ENCODE measurements at places on chromosomes 4 and X. TPM values are rescaled to one million over a fixed set of nuclear protein-coding genes. Genes with fewer than 3 reads are reported as not detected.

STK26 gene
- 42.7 TPM for total RNA-seq

SUV39H1 gene
- total RNA-seq, result 21.2 TPM

OCRL gene
- total RNA-seq, result 3.0 TPM

DNA sequence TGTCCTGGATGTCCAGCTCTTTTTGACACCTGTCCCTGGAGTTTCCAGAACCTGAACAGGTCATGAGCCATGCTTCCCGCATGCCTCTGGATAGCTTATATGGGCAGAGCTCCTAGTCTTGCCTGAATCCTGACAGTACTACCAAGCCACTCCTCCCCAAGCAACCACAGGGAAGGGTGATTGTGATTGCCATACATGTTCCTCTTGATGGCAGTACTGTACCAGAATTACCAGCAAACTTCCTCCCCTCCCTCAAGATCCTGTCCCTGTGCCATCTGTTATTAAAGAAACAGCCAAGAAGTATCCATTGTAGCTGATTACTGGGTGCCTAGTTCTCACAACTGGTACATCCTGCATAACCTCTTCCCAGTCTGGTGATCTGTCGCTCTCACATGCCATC, 264.3 kb upstream of the AGTR2 start:
- no peak for DNase-seq

DNA sequence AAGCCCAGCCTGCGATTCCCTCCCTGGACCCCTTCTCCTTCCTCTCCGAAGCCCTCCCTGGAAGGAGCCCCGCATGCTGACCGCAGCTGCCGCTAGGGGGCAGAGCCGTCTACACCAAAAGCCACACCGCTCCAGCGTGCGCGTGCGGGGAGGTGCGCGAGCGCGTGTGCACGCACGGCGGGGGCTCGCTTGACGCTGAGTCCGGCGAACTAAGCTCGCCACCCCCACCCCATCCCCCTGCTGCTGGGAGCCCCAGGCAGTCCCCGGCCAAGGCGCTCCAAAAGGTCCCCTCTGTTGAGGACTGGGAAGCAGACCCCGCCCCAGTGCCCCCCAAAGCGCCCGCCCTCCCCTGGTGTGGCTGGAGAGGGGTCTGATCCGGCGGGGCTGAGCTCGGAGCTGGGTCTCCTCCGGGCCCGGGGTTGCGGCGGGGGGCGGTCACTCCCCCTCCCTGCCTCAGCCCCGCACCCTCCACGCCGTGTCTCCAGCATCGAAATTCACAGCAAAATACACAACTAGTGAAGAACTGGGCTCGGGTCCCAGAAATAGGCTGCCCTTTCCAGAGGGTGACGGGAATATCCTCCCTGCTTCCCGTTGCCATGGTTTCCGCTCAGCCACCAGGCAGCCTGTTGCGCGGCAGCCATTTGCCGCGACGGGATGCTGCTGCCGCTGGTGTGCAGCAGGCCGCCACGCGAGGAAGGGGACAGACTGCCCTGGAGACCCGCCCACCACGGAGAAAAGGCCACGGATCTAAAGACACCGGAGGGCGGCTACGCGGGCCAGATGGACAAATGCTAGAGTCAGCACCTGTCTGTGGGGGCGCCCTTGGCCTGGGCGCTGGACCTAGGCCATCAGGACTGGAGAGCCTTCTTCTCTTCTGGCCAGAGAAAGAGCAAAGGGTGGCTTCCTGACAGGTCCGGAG, 11.2 kb upstream of the CCNQ start:
- DNase-seq, result peak; percentile 75

DNA sequence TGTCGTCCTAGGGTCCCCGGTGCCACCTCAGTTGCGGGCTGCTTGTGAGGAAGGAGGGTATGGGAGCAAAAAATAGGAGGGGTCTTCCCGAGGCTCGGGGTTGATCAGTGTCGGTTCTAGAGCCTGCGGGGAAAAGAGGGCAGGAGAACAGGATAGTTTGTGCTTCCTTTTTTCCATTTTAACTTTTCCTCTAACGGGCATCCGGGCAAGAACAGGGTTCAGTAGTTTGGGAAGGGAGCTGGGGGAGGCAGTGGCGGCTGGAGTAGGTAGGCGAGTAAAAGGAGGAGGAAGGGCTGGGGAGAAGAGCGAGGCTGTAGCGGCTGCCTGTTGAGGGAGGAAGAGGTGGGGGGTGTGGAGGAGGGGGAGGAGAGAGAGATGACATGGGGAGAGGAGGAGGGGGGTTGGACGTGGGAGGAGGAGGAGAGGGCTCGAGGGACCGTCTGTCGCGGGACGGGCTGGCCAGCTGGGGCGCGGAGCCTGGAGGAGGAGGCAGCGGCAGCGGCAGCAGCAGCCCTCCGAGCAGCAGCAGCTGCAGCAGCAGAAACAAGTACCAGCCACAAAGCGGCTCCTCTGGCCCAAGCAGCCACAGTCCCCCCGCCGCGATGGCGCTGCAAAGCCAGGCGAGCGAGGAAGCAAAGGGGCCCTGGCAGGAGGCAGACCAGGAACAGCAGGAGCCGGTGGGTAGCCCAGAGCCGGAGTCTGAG, at the start of gene SLC16A2:
Gene SLC16A2, plus strand, starts transcription at position 458 of the 704 bp plus-strand sequence. Its CDS starts 145 bp downstream, at position 603.
- peak; percentile 22 for DNase-seq

All from activated T-cell treated with anti-CD3 and anti-CD28 coated beads, Interleukin-2, amount 50 U/mL, for 4 hours (primary cell).